A549 treated with CpdA at 1 μM for 4 hours (cell line): ENCODE measurements at places on chromosomes 2 and 18. TPM values are rescaled to one million over a fixed set of nuclear protein-coding genes. Genes with fewer than 3 reads are reported as not detected.

The ANKZF1 gene
- total RNA-seq: 16.9 to 25.9 TPM (median 21.0 TPM) in 5 replicates

The PDCL3 gene
- 36.6 to 52.4 TPM (median 38.8 TPM) in 5 replicates for total RNA-seq

The CAPN14 gene
- 0.02 to 0.06 TPM in 2 of 5 replicates, not detected in the others for total RNA-seq

The IL36RN gene
- 0.03 to 0.07 TPM (median 0.06 TPM) in 4 of 5 replicates, not detected in the other for total RNA-seq

The CHST9 gene
- not detected in 5 replicates for total RNA-seq

The DOCK10 gene
- 43.4 to 56.2 TPM (median 46.6 TPM) in 5 replicates for total RNA-seq

The CYP26B1 gene
- 11.2 to 16.8 TPM (median 14.4 TPM) in 5 replicates for total RNA-seq

The REG3G gene
- 0.10 TPM in 1 of 5 replicates, not detected in the others for total RNA-seq
